T follicular helper cell (primary cell): ENCODE measurements at places on chromosomes 2 and 18.

DNA sequence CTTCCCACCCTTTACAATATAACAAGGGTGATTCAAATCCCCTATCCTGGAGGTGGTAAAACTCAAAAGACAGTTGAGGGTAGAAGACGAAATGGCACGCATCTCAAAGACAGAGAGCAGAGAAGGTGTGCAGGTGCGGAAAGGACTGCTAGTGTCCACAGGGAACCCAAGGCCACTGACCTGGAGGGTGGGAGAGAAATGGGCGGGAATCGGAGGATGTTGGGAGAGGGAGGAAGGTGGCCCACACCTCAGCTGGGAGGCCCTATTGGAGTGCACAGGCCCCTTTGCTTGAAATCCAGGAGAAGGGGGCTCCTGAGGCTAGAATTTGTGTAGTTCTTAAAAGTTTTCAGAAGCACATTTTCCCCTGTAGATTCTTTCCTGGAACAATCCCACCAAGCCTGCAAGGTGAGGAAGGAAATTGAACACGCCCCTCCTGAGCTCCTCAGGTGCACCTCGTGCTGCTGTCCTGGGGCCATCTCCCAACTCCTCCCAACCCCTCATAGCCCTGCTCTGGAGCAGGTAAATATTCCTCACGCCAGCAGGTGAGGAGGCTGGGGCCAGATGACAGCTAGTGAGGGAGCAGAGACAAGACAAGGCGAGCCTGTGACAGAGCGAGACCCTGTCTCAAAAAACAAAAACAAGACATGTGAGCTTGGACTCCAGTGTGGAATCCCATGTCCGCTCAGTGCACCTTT, 99.3 kb downstream of the MCFD2 start:
- no peak for DNase-seq

DNA sequence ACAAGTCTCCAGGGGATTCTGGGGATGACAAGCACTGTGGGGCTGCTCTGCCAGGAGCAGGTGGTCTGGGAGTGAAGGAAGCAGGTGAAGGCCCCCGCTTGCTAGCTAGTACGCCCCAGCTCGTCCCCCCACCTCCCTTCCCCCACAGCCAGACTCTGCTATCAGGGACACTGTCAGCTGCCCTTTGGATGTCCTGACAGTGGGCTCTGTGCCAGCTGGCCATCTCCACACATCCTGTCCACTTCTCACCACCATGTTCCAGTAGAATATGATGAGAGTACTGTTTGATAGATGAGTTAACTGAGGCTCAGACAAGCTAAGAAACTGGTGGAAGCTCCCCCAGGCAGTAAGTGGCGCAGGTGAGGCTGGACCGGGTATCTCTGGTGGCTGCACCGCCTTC, 276.2 kb downstream of the CELF4 start:
- DNase-seq, result no peak

DNA sequence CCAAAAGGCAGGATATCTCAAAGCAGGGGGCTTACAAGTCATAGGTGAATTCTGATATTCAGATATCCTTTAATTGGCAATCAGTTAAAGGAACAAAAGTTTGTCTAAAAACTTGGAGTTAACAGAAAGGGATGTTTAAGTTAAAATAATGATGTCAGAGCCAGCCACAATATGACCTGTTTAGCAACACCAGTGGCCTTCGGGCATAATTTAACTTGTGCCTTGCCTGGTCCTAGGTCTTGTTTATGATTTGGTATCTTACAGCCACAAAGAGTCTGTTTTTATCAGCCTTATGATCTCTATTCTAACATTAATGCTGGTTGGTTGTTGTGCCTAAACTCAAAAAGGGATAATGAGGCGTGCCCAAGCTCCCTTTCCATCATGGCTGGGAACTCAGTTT, 252.9 kb downstream of the RNF152 start:
- DNase-seq, result no peak

DNA sequence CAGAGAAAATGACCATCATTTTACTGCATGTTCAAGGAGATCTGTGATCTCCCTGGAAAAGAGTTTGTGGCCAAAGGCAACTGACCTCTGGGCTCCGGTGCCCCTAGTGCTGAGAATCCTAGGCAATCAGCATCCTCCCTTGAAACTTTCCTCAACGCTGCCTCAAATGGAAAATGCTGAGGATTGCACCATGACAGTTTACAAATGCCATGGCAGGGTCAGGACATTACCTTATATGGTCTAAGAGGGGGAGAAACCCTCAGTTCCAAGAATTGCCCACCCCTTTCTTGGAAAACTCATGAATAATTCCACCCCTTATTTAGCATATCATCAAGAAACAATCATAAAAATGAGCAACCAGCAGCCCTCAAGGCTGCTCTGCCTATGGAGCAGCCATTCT, 48.3 kb downstream of the ALPK2 start:
- no peak for DNase-seq

DNA sequence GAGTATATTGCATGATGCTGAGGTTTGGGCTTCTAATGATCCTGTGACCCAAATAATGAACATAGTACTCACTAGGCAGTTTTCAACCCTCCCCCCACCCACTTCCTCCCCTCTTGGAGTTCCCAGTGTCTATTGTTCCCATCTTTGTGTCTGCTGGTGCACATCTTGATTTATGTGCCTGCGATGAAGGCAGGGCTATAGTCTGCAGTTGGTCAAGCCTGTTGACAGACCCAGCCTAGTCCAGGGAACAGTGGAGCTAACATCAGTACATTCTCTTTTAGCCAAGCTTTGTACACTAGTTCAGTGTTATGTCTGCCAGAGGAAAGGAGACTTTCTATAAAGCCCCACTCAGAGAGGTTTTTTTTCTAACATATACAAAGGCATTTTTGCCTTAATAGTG, 287.6 kb downstream of the CPS1 start:
- DNase-seq, result no peak

DNA sequence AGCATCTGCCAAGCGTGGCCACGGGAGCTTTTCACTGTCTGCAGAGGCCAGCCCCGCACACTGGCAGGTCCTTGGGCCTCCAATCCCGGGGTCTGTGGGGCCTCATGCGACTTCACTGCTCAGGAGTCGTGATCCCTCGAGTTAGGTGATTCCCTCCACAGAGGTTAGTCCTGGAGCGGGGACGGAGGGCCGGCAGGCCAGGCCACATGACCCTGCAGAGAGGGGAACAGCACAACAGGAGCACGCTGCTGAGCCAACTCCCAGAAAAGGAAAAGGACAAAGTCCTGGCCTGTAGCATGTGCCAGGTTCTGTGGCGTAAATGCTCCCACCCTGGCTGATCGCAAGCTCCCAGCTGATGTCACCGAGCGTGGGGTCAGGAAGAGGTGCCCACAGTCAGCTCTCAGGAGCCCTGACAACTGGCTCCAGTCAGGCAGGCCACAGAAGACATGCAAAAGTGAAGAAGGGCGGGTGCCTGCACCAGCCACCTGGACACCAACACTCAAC, 15.3 kb upstream of the PRLH start:
- no peak for DNase-seq

- no peak for DNase-seq
Measured at GRCh38 chr2:45902781-45903375, 251.4 kb downstream of the PRKCE start.

DNA sequence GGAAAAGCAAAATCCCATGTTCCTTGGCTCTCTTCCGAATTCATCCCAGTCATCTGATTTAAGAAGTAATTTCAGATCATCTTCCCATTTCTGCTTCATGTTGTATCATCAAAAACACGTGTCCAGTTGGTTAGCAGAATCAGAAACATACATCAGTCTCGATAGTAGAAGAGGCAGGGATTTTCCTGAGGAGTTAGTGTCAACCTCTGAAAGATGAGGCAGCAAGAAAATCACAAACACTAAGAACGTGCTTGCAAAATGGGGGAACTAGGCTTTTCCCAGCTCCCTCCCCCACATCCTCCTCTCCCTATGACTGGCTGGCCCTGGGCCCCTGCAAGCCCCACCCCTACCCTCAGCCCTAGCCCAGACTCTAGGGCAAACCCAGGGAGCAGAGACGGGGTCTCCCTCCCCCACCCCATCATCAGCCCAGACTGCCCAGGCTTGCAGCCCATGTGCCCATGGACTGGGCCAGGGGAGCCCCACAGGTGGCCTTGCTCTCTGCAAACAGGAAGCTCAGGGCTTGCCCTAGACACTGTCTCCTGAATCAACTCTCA, 161.0 kb upstream of the ID2 start:
- DNase-seq, result no peak

GRCh38 chr2:22701561-22702160, 683.3 kb upstream of the KLHL29 start:
- no peak for DNase-seq

GRCh38 chr2:227903381-227903780, 31.9 kb downstream of the DAW1 start:
- no peak for DNase-seq

- no peak for DNase-seq
Measured at GRCh38 chr2:190841707-190842505, 38.7 kb upstream of the GLS start.

- no peak for DNase-seq
Measured at GRCh38 chr2:22855081-22855480, 529.9 kb upstream of the KLHL29 start.

DNA sequence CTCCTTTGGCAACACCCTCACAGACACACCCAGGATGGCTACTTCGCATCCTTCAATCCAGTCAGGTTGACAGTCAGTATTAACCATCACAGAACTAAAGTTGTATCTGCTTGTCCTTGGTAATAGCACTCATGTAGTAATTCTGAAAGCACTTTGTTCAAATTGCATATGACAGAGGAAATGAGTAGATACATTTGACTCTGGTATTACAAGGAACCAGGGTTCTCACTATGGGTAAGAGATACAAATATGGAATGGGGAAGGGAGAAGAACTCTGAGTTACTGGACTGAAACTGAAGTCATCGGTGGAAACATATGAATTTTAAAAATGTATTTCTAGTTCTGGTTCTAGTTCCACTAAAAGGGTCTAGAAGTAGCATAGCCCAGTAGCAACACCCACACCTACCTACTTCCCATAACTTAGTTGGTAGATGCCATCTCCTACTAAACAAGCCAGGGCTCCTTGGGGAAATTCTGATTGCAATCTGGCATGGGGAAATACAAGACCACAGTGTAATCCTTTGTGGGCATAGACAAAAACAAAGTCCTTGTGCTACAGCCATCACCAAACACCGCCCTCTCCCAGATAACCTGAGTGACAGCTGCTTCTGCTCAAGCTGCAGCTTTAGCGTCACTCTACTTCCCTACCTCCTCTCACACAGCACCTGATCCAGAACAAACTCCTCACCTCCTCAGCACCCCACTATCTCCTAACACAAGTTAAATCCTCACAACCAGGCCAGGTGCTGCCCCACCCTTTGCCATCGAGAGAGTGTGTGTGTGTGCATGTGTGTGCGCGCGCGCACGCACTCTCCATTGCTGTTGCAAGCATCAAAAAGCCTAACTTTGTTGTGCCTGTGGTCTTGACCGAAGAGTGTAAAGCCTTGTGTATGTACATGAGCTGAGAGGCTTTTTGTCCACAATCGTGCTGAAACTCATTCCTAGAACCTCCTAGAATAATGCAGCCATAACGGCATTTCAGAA, 31.4 kb upstream of the CD226 start:
- no peak for DNase-seq

DNA sequence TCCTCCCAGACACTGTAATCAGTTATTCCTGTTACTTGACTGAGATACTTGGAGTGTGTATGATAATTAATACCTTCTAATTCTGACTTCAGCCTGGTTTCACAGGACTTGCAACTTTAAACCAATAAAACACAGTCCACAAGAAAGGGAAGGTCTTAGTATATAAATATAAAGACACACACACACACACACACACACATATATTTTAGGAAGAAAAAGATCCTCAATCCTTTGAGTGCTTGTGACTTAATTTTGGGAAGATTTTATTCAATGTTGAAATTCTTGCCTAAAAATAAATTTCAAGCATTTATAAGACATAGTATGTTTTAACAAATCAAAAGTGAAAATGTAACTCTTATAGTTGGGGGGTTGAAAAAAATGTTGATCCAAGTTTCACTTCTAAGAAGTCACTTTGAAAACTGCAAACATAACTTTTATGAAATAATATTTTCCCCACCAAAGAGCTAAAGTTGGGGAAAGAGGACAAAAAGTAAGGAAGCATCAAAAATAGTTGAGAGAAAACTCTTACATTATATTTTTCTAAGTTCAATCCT, 824 bp upstream of the VPS54 start:
- DNase-seq, result no peak

GRCh38 chr2:239182981-239183791, 217.6 kb downstream of the HDAC4 start:
- DNase-seq, result no peak

GRCh38 chr2:217664761-217665160, 338.0 kb downstream of the TNS1 start:
- no peak for DNase-seq

GRCh38 chr2:10331027-10331701, 28.5 kb downstream of the HPCAL1 start:
- DNase-seq, result peak; percentile 61

GRCh38 chr2:236338495-236339184, 74.4 kb upstream of the ASB18 start:
- DNase-seq, result no peak

GRCh38 chr2:120926463-120927264, 191.0 kb downstream of the GLI2 start:
- DNase-seq, result no peak

DNA sequence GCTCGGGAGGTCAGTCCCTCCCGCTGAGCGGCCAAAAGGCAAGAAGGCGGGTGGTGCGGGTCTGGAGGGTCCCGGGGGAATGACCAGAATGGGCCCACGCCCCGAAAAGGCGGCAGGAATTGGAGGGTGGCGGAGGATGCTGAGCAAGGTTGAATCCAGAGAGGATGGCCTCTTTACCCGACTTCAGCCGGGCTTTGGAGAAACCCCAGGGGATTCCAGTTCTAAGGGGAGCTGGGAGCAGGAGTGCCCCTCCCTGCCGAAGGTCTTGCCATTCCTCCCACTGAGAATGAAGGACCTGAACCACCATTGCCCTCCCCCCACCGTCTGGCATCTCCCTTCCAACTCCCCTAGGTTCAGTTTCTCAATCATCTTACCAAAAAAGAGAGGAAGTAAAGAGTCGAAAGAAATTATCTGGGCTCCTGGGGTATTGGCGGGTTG, 38.9 kb upstream of the ATP6V1B1 start:
- DNase-seq, result no peak
